ENCODE measurements at places on chromosomes 4 and X.

DNA sequence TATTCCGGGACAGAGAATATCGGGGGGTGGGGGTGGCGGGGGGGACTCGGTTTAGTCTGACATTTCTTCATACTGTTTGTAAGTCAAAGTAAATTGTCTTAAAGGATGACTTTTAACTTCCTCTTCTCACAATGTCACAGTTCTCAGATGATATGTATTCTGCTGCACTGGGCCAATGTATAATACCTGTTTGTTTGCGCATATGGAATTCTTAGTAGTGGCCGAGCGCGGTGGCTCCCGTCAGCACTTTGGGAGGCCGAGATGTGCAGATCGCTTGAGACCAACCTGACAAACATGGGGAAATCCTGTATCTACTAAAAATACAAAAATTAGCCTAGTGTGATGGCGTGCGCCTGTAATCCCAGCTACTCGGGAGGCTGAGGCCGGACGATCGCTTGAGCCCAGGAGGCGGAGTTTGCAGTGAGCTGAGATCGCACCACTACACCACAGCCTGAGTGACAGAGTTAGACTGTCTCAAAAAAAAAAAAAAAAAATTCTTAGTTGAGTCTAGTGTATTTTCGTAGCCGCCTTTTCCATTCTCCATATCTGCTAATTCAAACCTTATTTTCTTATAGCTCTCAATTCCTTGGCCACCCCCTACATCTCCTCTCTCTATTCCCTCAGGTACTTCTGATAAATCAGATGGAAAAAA lies 851 bp downstream of the POLR2B start:
- DNase-seq: no peak

- no peak for DNase-seq
These were observed 16.0 kb downstream of the ANXA3 start for GRCh38 chr4:78567500-78568060.

- no peak for DNase-seq
These were observed 66.6 kb downstream of the INTS12 start for GRCh38 chr4:105641845-105642244.

GRCh38 chr4:145786261-145786660 lies 106.3 kb downstream of the C4orf51 start:
- DNase-seq: no peak

GRCh38 chr4:55808186-55808585 lies 11.4 kb upstream of the EXOC1L start:
- no peak for DNase-seq

DNA sequence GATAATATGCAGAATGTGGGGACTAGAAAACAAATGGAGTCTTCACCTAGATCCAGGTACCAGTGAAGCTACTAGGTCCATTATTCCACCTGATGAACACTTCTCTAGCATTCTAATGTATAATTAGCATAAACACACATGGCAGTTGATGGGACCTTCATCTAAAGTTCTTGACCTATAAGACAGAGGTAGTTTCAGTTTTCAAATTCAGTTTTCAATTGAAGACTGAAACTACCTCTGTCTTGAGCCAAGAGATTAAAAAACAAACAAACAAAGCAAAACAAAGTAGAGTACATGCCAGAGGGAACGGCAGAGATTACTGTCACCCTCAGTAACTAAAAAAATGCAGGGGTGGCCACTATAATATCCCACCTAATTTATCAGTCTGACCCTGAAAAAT lies 199.9 kb upstream of the NEIL3 start:
- no peak for DNase-seq

DNA sequence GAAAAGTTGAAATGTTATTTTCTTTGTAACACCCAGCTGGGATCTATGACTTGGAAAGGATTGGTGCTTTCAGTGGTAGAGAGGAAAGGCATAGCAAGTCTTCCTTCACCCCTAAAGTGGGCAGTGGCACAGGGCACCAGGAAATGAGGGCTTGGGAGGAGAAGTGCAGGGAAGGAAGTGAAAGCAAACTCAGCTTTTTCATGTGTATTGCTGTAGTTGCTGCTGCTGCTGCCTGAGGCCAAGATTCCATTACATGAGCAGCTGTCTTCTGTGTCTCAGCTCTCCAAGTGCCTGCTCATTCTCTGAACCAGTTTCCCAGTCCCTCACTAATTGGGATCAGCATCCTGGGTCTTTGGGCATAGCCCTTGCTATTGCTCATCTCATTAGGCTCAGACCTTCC lies 2.6 kb downstream of the HCCS start:
- no peak for DNase-seq

DNA sequence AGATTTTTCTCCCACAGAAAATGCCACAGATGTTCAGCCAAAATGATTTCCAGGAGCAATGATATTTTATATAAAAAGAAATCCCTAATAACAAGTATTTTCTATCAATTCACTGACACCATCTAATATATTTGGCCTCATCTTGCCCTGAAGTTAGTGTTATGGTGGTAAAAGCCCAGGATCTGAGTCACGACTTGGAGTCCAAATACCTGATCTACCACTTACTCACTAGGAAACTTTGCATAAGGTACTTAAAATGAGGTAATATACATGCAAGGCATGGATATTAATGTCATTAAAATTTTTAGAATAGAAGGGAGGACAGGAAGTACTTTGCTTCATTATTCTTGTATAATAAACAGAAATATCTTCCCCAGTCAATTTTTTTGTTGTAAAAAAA lies 16.3 kb downstream of the PPP3CA start:
- DNase-seq: no peak

- DNase-seq: no peak
These were observed 2024.1 kb upstream of the TENM3 start for GRCh38 chr4:180219080-180219479.

GRCh38 chr4:98891478-98892337 lies 37.2 kb downstream of the EIF4E start:
- DNase-seq: no peak

GRCh38 chr4:117434424-117434823 lies 349.0 kb upstream of the TRAM1L1 start:
- no peak for DNase-seq

GRCh38 chr4:30719454-30720020 lies 632 bp upstream of the PCDH7 start:
- DNase-seq: no peak

GRCh38 chr4:5804656-5805055 lies 88.2 kb downstream of the CRMP1 start:
- no peak for DNase-seq

GRCh38 chr4:88605736-88606135 lies 13.5 kb downstream of the HERC3 start:
- DNase-seq: no peak

DNA sequence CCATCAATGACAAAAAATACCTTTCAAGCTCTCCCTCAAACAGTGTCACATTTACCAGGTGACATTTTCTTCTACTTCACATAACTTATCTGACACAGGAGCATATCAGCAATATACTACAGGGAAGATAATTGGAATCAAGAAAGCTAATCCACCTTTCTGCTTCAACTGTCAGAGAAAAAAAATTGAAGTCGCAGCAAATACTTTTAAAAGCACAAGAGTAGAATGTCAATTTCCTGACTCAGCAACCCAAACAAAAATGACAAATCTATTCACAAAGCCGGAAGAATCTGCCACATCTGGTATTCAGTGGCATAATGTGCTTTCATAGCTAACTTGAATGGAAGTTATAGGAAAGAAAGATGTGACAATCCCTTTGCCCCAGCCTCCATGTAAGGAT lies 36.7 kb downstream of the AGA start:
- DNase-seq: no peak

- DNase-seq: no peak
These were observed 65.8 kb downstream of the SLIT2 start for GRCh38 chr4:20317424-20317985.

DNA sequence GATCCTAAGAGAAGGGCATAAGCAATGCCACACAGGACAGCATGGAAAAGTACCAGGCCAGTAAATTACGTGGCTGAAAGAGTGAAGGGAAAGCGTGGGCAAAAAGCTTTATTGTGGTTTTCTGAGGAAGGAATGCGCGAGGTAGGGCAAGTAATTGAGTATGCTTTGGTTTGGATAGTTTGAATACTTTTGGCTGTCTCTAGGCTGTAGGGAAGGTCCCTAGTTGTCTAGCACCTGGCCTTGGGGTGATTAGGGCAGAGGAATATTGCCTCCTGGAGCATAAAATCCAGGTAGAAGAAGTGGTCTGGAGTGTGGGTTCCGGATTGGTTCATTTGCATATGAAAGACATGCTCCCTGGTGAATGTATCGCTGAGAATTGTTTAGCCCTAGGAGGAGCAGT lies 46.4 kb upstream of the NALF2 start:
- no peak for DNase-seq

DNA sequence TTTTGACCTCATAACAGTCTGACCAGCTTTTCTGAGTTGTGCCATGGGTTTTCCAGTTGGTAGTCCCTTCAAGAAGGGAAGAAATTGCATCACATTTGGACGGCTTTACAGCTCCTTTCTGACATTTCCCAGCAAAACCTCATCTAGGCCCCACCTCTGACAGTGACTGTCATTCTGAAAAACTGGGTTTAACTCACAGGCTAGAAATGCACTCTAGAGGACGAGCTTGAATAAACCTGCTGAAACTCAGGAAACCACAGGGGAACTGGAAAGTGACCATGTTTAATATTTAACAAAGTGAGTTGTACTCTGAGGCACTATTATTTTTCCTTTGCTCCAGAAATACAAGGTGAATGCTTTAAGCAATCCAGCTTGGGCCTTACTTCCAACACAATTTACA lies 434.3 kb upstream of the RASGEF1B start:
- DNase-seq: no peak

- DNase-seq: no peak
These were observed 884.9 kb upstream of the PCDH10 start for GRCh38 chr4:132264176-132264575.
